Stimulated activated CD4-positive, alpha-beta T cell treated with anti-CD3 and anti-CD28 coated beads, Interleukin-4, amount 100 ng/mL, for 24 hours (primary cell): ENCODE measurements at places on chromosomes 6 and 20.

GRCh38 chr20:44022464-44022863 lies 107.8 kb downstream of the TOX2 start:
- no peak for DNase-seq

DNA sequence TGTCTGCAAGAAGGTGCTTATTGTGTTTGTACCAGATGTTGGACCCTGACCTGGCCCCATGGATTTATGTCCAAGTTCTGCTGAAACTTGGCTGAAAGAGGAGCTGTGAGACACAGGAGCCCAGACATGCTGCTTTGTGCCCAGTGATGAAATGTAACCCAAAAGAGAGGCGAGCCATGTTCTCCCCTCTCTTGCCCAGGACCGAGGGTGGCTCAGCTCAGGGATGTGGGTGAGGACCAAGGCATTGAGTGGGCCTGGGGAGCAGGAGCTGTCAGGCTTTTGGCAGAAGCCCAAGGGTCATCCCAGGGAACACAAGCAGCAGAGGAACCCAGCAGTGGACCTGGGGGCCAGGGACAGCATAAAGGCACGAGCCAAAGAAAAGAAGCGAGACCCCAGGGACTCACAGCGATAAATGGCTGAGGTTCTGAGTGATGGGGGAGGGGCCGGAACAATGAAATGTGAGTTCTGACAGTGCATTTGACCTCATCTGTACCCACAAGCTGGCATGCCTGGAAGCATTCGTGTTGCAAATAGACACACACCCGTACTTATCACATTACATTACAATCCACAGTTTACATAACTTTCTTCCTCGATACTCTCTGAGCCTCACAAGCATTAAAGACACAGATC lies 363.4 kb upstream of the JARID2 start:
- DNase-seq, result no peak

GRCh38 chr6:3381233-3381921 lies 75.5 kb downstream of the SLC22A23 start:
- DNase-seq, result no peak

- no peak for DNase-seq
These were observed 233.3 kb downstream of the MYLK4 start for GRCh38 chr6:2517401-2517800.

DNA sequence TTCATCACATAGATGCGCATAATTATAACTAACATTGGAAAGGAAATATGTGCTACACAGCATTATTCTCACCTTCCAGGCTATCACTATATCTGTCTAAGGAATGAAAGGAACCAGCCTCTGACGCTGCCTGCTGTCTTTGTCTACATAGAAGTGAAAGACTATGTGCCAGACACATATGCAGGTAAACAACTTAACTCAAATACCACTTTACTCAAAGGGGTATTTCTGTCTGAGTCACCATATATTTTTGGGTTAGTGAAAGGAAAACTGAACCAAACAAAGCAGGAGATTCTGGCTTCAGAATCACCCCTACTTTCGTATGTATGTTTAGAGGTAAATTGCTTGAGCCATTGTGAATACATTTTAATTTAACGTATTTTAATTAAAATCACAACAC lies 328.6 kb upstream of the PLCB4 start:
- DNase-seq, result no peak

DNA sequence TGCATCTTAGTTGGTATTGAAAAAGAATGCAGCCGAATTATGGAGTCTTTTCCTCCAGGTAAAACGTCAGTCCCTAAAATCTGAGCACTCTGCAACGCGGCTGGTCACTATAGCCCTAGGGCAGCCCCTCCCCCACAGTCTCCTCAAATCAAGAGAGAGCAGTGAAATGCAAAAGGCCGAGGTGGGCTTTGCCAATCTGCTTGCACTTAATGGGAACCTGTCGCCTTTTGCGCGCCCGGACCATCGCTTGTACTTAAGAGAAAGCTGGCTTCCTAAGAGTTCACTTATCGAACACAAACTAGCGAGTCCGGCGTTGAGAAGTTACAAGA lies 447 bp downstream of the MCM3 start:
- peak; percentile 54 for DNase-seq

DNA sequence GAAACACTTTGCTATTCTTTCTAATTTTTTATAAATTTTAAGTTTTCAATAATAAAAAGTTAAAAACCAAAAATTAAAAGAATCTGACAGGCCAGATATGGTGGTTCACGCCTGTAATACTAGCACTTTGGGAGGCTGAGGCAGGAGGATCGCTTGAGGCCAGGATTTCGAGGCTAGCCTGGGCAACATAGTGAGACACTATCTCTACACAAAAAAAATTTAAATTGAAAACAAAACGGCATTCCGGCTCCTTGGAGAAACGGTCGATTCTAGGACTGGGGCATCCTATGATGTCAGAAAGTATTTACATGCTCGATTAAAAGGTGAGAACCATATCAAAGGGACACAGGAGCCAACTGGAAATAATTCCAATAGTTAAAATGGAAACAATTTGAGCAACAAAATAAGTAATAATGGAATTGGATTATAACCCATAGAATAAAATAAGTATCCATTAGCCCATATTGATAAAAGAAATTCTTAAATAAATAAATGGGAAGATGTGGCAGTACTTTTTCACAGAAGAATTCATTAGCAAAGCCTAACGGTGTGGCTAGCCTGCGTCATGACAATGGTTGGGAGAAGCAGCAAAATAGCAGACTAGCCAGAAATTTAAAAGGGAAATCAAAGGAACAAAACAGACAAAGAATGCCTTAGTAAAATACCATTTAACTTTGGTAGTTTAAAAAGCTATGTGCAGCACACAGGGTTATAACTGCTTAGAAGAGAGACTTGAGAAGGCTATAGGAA lies 21.3 kb downstream of the HLA-E start:
- no peak for DNase-seq

GRCh38 chr6:109069746-109070145 lies 24.9 kb downstream of the SESN1 start:
- DNase-seq, result no peak

- no peak for DNase-seq
These were observed 201.0 kb downstream of the LRFN2 start for GRCh38 chr6:40386200-40386599.

GRCh38 chr6:136031982-136032381 lies 180.5 kb downstream of the PDE7B start:
- DNase-seq, result no peak

- DNase-seq, result no peak
These were observed 3.1 kb downstream of the LAMP5 start for GRCh38 chr20:9517297-9518162.

- no peak for DNase-seq
These were observed 195.6 kb upstream of the RIN2 start for GRCh38 chr20:19562426-19562825.

- DNase-seq, result peak; percentile 14
These were observed 49.0 kb downstream of the MDGA1 start for GRCh38 chr6:37648465-37649330.

DNA sequence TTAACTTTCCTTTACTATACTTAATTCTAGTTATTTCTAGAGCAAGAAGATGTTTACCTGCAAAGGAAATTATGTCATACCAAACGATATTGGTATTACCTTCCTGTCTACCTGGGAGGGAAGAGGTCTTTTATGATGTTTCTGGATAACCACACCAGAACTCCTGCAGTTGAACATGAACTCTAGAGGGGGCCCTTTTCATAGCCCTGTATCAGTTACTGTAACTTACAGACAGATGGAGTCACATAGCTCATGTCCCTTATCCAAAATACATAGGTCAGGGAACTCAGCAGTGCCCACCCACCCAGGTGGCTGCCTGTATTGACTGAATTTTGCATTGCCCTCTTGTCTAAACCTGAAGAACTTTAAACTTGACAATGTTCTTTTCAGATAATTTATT lies 35.1 kb upstream of the MYL9 start:
- no peak for DNase-seq

- no peak for DNase-seq
These were observed 4.8 kb upstream of the SRSF12 start for GRCh38 chr6:89122625-89123024.

- no peak for DNase-seq
These were observed 155.1 kb upstream of the ENPP5 start for GRCh38 chr6:46325561-46326530.

DNA sequence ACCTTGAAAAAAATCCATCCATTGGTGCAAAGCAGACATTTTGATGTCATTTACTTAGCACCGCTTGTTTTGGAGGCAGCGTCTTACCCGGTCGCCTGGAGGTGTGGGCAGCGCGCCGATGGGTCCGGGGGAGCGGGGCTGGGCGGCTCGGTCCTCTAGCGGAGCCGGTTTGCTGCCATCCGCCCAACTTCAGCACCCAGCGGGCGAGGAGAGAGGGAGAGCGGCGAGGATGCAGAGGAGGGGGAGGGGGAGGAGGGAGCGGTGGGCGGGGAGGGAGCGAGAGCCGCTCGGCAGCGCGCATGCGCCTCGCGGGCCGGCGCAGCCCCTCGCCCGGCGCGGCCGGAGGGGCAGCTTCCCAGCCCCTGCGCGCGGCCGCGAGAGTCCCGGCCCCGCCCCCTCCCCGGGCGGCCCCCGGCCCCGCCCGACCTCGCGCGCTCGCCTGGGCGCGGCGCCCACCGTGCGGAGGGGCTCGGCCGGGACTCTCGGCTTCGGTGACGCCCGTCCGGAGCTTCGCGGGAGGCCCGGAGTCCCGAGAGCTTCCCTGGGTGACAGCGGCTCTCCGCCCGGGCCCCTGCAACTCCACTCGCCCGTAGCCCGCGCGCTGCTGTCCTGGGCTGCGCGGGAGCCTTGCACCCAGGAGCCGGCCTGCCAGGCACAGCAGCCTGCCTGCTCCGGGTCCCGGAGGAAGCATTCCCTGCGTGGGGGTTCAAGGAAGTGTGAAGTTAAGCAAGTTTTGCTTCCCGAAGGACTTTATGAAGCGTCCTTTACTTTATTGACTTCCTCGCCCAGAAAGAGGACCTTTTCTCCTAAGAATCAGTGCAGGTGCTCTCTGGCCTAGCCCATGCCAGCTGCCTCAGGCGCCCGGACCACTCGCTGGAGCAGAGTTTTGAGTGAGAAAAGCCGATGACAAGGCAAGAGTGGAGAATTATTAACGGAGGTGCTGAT lies at the start of gene RGS17:
Gene RGS17 (minus strand): TSS at position 246 of the 945 bp plus-strand sequence. CDS start 87,264 bp downstream, outside the sequence.
- peak; percentile 12 for DNase-seq

DNA sequence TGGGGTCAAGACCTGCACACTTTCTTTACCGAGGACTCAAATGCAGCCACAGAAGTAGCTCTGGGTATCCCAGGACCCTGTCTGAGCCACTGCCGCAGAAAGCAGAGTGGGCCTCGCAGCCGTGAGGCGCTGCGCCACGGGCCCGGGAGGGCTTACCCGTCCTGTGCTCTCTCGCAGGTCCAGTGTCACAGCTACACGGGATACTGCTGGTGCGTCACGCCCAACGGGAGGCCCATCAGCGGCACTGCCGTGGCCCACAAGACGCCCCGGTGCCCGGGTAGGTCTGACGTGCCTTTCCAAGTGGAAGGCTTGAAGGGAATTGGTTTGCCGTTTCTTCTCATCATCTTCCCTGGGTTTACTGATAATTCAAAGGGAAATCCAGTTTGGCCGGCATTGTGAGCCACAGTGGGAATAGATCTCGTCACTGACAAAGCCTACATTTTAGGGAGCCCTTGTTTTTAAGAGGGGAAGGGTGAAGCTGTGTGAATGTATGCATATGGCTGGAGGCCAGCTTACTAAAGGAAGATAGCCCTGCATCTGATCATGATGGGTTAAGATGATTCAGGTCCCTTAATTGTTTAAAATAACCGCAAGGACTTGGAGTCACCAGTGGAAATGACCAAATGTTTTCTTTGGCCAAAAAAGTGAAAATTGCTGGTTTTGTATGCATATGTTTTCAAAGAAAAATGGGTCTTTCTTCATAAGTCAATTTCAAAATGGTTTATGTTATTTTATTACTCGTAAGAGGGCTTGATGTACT lies 86.6 kb downstream of the SMOC2 start:
- DNase-seq, result no peak

DNA sequence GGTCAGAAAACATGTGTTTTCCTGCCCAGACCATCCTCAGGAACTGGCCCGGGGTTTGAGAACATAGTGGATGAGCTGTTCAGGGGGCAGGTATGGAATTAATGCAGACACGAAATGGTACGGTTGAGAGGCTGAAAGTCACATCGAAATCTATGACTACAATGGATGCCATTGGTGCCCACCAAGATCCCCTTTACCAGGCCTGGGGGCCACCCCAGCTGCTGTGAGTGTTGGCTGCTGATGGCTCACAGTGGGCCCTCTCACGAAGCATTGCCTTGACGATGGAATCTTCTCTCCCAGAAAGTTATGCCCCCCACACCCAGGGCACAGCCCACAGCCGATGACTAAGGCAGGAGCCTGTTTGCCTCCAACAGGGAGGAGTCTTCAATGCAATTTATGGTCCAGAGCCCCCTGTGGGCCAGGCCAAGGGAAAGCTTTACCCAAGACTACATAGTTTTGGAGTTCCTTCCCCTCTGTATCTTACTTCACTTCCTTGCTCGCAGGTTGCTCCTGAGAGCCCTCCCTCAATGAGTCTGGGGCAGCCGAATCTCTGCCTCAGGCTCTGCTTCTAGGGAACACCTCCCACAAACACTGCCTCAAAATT lies 92.6 kb downstream of the BFSP1 start:
- no peak for DNase-seq

GRCh38 chr6:91276315-91276714 lies 689.4 kb upstream of the MAP3K7 start:
- DNase-seq, result no peak

- no peak for DNase-seq
These were observed 97.9 kb downstream of the ID4 start for GRCh38 chr6:19934996-19935591.

DNA sequence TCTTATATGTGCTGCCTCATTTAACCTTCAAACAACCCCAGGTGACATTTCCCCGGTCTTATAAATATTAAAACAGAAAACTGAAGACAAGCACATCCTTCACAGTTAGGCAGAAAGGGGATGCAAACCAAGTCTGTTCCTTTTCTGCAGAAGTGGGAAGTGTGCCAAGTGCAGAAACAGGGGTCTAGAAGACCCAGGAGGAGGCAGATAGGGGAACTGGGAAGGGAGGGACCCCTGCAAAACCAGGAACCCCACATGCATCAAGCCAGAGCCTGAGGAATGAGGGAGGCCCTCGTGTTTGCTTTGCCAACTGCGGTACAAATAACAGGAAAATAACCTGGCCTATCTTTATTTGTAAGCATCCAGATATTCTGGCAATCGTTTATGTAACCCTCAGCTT lies 17.0 kb upstream of the CST3 start:
- DNase-seq, result no peak

- no peak for DNase-seq
These were observed 264.9 kb downstream of the TBC1D7 start for GRCh38 chr6:13063300-13063918.

DNA sequence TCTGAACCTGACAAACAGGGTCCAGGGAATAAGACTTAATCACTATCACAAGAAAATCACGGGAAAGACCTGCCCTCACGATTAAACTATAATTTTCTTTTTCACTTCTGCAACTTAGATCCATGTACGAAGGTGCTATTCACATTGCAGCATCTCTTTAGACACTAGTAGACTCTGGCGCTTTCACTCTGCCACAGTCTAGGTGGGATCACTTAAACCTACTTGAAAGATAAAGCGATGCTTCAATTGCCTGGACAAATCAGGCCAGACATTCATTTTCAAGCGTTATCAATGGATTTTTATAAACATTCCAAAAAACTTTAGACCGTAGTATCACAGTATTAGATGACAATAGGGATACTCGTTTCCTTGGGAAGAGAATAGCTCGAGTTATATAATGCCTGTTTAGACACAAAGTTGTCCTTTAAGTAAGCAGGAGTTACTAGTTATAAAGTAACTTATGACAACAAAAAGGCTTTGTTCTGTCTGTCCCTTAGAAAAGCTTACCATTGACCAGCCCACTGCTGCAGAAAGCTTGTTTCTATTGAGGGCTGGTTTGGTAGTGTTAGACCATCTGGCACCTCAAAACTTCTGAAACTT lies 367.3 kb downstream of the UTRN start:
- no peak for DNase-seq

GRCh38 chr6:31922942-31923341 lies 4.6 kb upstream of the C2 start:
- peak; percentile 24 for DNase-seq
